ENCODE measurements at places on chromosomes 12 and 14.

GRCh38 chr12:69254862-69255261 is 15.5 kb downstream of the CPSF6 start:
- no peak for DNase-seq

- no peak for DNase-seq
These were observed 16.5 kb downstream of the RBM19 start for GRCh38 chr12:113949321-113950305.

- DNase-seq = no peak
These were observed 128.0 kb downstream of the ATP23 start for GRCh38 chr12:58069268-58069963.

DNA sequence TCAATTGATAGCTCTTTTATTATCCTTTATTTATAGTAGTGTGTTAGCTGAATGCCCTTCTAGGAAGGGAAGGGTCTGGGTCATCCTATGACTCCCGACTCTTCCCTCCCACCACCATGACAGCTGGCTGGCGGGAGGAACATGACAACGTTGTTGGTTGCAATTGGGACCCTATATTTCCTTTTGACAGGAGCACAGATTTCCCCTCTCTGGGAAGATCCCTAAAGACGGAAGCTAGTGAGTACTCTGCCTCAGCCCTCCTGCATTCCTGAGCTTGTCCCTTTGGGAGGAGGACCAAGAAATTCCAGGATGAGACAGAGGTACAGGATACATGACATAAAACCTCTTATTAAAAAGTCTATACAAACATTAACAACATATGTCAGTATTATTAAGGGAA is 485.4 kb downstream of the NAV3 start:
- no peak for DNase-seq

DNA sequence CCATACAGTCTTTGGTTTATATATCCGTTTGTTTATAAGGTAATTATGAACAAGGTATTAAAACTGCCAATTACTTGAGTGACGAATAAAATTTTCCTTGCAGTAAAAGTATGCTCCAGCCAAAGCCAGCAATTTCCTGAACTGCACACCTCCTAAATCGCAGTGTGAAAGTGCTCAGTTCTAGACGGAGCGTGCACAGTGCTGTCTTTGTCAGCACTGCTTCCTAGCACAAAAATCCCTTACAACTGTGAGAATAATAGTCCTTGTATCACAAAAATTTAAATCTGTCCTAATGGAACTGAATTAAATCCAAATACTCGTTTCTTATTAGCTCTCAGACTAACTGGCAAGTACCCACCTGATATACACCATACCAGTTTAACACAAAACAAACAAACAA is 26.3 kb downstream of the LRIG3 start:
- DNase-seq = no peak

DNA sequence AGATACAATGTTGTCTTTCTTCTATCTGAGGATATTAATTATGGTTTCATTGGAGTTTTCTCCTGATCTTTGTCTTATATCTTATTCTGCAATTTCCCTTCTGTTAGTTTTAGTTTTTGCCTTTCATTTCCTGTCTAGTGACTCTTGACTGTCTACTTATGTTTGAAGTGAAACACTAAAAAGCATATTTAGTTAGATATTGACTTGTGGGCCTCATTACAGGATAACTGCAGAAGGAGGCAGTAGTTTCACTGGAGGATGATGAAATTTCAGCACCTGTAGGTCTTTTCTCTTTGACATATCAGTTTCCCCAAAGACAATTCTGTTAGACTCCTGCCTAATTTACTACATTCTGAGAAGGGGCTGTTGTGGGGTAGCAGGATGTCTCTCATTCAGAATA is 97.5 kb upstream of the NEDD1 start:
- no peak for DNase-seq

DNA sequence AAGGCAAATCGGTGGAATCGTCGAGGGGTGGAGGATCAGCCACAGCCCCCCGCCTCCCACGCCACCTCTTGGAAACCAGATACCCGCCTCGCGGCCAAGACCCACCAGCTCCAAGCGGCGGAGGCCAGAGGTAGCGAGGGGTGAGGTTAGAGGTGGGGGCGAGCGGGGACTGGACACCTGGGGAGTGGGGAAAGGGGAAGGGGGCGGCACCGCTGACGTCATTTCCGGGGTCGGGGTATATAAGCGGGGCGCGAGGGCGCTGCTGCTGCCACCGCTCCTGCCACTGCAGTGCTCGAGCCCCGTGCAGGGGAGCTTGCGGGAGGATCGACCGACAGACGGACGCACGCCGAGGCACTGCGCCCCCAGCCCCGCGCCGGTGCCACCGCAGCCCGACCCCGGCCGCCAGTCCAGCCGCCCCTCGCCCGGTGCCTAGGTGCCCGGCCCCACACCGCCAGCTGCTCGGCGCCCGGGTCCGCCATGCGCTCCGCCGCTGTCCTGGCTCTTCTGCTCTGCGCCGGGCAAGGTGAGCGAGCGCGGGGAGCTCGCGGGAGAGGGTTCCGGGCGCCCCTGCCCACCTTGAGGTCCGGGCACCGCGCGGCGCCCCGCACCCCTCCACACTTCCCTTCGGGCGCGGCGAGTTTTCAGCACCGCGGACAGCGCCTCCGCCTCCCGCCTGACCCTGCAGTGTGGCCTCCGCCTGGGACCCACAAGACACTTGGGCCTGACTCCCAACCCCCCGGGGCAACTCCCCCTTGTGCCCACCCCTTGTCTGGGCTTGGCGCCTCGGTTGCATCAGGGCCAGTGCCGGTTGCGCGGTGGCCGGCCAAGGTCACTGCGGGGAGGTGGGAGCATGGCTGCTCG is at the start of gene CHGA:
TSS of gene CHGA (plus strand) at position 268 of the 861 bp plus-strand sequence. CDS start at position 478, 210 bp downstream.
- DNase-seq = peak; percentile 78

- DNase-seq = no peak
These were observed 13.8 kb downstream of the ZCCHC8 start for GRCh38 chr12:122486805-122487426.

GRCh38 chr12:31583878-31584277 is 7.1 kb downstream of the DENND5B start:
- no peak for DNase-seq

GRCh38 chr12:6493497-6494257 is at the start of gene NCAPD2:
NCAPD2 (plus strand) TSS chr12:6494102; CDS start chr12:6495099, 997 bp downstream.
- peak; percentile 99 for DNase-seq

DNA sequence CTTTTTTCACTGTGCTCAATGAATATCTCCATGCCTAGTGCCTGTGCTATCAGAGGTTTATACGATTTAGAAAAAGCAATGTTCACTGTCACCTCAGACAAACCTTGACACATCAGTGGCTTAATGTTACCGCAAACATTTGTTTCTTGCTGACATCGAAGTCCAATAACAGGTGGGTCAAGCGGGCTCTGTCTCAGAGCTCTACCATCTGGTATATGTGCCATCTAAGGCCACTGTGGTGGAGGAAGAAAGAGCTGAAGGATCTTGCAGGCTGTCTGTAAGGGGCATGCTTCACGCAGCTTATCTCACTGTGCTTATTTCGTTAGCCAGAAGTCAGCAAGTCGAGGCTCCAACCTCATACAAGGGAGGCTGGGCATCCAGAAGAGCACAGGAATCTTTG is 189.5 kb upstream of the NTF3 start:
- DNase-seq = no peak

DNA sequence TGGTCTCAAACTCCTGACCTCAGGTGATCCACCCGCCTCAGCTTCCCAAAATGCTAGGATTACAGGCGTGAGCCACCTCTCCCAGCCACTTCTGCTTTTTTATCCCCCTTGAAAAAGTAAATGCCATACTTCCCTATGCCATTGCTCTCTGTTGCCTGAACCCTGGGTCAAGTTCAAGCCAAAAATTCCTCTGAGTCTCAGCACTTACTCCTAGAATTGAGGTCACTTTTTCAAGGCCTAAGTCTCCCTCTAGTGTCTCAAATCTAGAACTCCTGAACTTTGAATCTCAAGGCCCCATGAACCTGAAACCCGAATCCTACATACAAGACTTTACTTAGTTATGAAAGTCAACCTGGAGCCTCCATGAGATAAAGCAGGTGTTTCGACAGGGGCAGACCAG is 1.4 kb upstream of the APOBEC1 start:
- DNase-seq = peak; percentile 70

DNA sequence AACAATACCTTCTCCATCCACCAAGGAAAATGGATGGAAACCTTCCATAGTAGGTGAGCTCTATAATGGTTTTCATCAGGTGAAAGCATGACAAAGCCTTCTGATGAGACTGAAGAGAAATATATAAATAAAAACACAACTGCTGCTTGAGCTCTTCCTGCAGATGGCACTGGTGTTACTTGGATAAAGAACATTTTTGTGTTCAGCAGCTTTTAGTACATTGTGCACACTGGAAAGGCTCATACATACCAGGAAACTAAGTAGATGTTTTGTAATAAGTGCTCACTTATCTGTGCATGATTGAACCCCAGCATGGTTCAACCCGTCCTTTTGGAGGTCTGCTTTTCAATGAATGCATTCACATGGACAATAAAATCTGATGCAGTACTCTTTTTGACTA is 357.3 kb upstream of the MIS18BP1 start:
- no peak for DNase-seq

DNA sequence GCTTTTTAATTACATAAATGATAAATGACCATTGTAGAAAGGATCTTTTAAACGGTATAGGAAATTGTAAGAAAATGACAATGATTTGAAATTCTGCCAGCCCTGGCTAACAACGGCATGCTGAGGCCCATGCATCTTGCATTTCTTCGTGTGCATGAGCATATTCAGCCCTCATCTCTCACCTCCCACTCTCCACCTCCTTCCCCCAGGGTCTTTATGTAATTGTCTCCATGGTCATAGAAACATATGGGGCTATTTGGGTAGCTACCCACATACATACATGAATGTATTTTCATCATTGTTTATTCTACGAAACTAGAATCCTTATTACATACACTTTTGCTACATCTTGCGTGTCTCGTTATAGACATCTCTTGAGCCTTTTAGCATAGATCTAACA is 4.5 kb downstream of the MYO1H start:
- no peak for DNase-seq

- no peak for DNase-seq
These were observed 112.7 kb downstream of the PLXNC1 start for GRCh38 chr12:94261119-94261518.

- peak; percentile 41 for DNase-seq
These were observed 16.7 kb downstream of the ARG2 start for GRCh38 chr14:67636361-67636919.

GRCh38 chr12:26868447-26869103 is 35.6 kb upstream of the ITPR2 start:
- peak; percentile 73 for DNase-seq

GRCh38 chr12:72723732-72724131 is 451.6 kb downstream of the TRHDE start:
- DNase-seq = no peak

DNA sequence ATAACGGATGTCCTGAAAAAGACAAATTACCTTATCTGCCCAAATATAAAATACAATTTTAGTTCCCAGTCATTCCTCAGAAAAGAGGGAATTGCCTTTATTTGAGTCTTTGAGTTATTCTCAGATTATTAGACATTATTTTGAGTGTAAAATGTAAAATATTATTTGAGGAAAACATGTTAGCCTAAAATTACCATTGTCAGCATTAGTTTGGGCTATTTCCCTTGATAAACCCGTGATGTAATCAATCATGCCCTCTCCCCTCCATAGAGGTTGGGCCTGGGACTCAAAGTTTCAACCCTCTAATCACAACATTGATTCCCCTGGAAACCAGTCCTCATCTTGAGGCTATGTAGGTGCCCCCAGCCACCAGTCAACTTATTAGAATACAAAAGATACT is 213.4 kb downstream of the NUBPL start:
- DNase-seq = no peak

GRCh38 chr14:78785265-78785664 is 615.1 kb downstream of the NRXN3 start:
- no peak for DNase-seq

- DNase-seq = no peak
These were observed 828.8 kb downstream of the C12orf50 start for GRCh38 chr12:87200289-87200979.

- DNase-seq = peak; percentile 26
These were observed 51.4 kb upstream of the OAS1 start for GRCh38 chr12:112855375-112855774.

- peak; percentile 80 for DNase-seq
These were observed 7.8 kb downstream of the LIMA1 start for GRCh38 chr12:50275556-50275955.

DNA sequence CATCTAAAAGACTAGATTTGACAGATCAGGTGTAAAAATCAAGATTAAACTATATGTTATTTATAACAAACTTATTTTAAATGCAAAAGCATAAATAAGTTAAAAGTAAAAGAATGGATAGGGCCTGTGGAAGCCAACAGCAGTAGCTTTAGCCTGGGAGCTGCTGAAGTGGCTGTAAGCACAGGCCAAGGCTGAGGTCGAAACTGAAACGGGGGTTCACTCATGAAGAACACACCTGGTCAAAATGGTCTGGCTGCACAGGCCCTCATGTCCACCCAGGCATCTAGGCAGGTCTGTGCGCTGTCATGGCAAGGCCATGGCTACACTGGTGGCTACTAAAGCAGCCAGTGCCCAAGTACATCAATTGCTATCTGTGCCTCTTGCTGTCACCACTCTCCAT is 23.1 kb downstream of the CATSPERB start:
- DNase-seq = no peak

DNA sequence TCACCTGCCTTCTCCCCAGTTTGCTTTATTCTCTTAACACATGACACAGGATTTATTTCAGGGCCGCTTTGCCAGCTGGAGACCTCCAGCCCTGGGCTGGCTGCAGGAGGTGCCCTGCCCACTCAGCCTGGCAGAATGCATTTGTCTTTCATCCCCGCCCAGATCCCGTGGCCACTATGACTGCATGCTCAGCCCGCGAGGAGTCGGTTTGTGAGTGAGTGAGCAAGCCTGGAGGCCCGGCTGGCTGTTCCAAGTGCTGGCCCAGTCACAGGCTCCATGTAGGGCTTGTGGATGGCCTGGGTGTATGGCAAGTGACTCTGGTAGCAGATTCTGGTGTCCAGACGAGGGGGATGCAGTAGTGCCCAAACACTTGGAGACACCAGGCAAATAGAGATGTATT is 2.1 kb downstream of the TDP1 start:
- peak; percentile 27 for DNase-seq

GRCh38 chr12:5384015-5384414 is 47.9 kb upstream of the NTF3 start:
- no peak for DNase-seq
